ENCODE measurements at places on chromosomes 3 and 15. TPM values are rescaled to one million over a fixed set of nuclear protein-coding genes. Genes with fewer than 3 reads are reported as not detected.

Gene IL20RB
- not detected for total RNA-seq

Gene MLF1
- total RNA-seq, result 4.3 TPM

DNA sequence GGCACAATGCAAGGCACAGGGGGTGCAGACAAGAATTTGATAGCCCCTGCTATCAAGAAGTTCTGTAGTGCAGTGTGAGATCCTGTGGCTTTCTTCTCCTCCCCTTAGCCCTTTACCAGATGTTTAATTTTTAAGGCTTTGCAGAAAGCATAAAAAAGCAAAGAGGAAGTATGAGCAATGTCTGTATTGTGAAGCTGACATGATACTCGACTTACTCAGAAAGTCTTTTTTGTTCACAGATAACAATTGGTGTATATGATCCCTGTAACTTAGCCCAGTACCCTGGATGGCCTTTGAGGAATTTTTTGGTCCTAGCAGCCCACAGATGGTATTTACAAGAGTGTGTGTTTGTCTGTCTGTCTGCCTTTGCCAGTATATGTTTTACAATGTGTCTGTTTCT is 58.9 kb downstream of the ATG7 start:
- H3K4me1 ChIP-seq, result no peaks in the 10 kb centered on the region
- H3K27ac ChIP-seq, result no peak overlapping the region
- H3K36me3 ChIP-seq, result no peaks in the 10 kb centered on the region
- no peaks in the 10 kb centered on the region for H3K27me3 ChIP-seq
- no peak for DNase-seq

- no peaks in the 10 kb centered on the region for H3K36me3 ChIP-seq
- no peak for DNase-seq
- no peak overlapping the region for H3K4me3 ChIP-seq
- H3K27ac ChIP-seq, result no peak overlapping the region
Measured at GRCh38 chr3:177754508-177754921, 557.2 kb upstream of the TBL1XR1 start.

Gene DGKG
- 0.78 TPM for total RNA-seq

Gene WDR93
- 0.66 TPM for total RNA-seq

Gene TMC3
- total RNA-seq, result not detected

GRCh38 chr3:105145511-105145910 is 221.2 kb upstream of the ALCAM start:
- H3K27ac ChIP-seq, result no peak overlapping the region
- no peaks in the 10 kb centered on the region for H3K27me3 ChIP-seq
- DNase-seq, result no peak
- peaks cover 10% of the 10 kb centered on the region for H3K4me1 ChIP-seq
- H3K4me3 ChIP-seq, result no peak overlapping the region
- H3K36me3 ChIP-seq, result no peaks in the 10 kb centered on the region

Data from body of pancreas (tissue), 4 donors.